ENCODE measurements at places on chromosomes 7 and 10.

DNA sequence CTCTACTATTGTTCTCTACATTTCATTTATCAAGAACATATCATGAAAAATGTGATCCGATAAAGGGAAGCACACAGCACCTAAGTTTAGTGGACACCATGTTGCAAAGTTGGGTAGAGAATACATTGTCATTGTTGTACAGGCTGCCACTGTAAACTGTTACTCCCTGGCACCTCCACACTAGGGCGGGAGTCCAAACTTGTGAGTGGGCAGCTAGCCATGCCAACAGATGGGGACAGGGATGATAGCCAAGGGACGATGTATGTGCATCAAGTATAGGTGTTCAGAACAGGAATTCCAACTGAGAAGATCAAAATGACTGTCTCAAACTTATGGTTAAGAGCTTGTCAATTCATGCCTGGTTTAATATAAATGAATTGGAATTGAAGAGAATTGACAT, 31.1 kb upstream of the COMMD3 start:
- no peak for DNase-seq

DNA sequence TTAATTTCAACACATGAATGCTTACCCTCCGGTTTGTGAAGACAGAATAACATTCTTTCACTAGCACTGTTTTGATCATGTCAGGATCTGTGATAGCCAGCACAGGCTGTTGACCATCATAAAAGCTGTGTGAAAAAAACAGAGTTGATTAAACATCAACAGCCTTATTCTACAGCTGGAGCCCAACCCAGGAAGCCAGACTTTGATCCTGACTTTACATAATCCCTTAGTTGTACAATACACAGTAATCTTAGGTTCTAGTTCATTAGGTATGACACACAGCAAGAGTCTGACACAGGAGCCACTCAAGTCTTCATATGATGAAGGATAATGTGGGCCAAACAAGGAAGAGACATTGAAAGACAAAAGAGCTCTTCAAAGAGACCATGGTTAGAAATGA, 11.4 kb downstream of the CYP3A4 start:
- no peak for DNase-seq

DNA sequence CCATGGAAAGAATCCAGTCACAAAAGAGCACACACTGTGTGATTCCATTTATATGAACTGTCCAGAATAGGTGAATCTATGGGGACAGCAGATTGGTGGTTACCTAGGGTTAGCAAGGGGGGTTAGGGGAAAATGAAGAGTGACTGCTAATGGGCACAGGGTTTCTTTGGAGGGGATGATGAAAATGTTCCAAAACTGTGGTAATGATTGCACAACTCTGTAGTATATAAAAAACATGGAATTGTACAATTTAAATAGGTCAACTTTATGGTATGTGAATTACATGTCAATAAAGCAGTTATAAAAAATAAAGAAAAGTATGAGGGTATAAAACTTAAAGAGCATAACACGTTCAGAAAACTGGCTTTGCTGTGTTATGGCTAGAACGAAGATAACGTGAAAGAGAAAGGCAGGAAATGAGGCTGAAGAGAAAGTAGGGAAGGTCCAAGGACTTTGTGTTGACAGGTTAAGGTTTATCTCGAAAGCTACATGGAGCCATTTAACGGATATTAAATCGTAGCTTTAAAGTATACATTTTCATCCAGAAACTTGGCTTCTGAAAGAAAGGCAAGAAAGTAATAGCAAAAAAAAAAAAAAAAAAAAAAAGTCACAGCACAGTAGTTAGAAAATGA, 26.4 kb upstream of the MSS51 start:
- DNase-seq, result peak; percentile 11

DNA sequence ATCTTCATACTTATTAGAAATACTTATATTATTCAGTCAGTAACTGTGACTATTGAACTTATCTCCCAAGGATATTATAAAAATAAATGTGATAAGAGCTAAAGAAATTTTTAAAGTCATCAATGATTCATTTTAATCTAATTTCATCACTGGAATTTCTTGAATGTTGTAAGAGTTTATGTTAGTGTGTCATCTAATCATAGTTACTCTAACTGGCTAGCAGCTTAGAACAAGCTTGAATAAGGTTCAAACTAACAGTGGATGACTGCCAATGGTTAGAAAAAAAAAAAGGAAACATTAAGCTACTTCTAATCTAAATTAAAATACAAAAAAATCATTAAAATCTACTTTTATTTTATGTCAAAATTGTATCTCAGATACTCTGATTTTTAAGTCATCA, 1066.3 kb downstream of the CNTNAP2 start:
- DNase-seq, result peak; percentile 61

GRCh38 chr10:76106611-76107010, 675.2 kb downstream of the LRMDA start:
- no peak for DNase-seq

DNA sequence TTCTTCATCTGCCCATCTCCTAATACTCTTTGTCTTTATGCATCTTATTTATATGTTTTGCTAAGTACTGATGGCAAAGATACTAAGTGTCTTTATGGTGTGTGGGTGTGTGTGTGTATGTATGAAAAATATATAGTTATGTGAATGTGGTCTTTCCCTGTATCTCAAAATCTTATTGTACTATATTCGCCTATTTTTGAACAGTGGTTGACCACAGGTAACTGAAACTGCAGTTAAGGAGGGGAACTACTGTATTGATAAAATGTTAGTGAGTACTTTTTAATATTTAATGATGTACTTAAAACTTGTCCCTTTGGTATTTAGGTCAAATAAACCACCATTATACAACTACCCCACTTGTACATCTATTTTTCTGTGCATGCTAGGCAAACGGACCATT, 85.9 kb downstream of the ADD3 start:
- DNase-seq, result no peak

DNA sequence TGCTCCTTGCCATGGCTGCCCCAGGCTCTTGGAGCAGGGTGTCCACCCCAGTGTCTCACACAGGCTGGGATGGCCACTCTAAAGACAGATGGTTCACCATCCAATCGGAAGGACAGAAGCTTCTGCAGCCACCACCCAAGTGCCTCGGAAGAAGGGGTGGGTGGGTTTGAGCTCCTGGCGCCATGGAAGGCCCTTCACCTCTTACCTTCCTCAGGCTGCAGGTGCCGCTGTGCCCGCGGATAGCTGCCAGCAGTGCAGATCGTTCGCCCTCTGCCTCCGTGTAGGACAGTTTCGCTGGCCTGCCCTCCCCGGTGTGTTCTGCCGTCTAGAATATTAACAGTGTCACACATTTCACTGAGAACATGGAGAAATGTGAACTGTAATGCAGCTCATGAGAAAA, 243.6 kb upstream of the GRB10 start:
- no peak for DNase-seq

DNA sequence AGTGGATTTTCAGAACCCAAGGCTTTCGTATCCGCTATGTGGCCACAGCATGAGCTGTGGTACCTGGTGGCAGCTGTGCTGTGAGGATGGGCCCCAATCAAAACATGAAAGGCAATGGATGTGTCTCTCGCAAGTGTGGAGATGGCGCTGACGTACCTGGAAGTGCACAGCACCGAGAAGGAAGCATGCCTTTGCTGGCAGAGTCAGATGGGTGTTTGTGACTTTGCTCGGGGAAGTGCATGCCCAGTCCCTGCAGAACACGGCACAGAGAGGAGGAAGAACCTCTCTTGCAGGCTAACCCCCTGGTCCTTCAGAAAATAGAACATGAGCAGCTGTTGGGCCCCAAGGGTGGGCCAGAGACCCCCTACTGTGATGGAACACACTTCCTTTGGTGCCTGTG, 654.1 kb upstream of the ZWINT start:
- no peak for DNase-seq

DNA sequence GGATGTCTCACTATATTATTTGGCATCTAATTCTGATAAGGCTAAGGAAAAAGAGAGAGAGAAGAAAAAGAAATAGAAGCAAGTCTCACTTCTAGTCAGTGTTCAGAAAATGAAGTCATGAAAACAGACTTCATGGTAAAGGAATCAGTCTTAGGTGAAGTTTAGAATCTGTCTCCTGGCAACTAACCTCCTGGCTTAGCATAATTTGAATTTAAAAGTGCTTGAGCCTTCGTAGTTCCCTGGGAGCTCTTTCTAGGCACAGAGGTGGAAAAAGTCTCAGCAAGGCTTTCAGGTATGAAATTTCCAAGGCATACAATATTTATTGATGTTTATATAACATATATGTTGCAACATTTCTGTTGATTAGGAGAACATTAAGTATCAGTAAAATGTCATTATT, 10.4 kb downstream of the CHRM2 start:
- DNase-seq, result no peak

DNA sequence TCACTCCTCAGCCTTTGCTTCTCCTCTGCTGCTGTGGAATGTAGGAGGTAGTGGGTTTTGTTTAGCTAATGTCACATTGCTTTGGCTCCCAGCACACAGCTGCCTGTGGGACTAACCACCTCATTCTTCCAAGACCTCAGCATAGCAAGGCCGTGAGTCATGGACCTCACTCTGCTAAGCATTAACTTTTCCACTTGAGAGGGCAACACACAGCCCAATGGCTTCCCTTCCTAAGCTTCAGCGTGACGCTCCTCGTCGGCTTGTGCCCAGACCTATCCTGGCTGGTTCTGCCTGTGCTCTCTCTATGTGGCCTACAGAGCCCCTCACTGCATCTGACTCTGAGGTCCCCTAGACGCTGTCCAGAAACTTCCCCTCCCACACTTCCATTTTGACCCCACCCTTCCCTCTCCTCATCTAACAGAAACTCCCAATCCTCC, 23.3 kb downstream of the MYOF start:
- DNase-seq, result peak; percentile 100

GRCh38 chr10:30827531-30828120, 198.1 kb upstream of the LYZL2 start:
- peak; percentile 61 for DNase-seq

DNA sequence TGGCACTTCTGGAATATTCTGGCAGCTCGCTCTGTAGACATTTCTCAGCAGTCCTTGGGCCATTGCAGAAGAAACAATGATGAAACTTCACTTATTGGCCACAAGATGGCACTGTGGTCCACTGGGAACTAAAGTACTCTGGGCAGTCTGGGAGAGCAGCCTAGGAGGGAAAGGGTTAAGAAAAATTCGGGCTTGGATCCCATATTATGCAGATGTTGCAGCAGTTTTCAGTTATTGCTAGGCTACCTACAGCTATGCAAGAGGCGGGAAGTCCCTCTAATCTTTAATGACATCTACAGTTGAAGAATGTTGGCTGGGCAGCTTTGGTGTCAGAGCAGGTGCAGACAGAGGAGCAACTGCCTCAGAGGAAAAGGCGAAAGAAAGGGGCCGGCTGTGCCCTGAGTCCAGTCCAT, 201.7 kb upstream of the PRSS58 start:
- peak; percentile 90 for DNase-seq

DNA sequence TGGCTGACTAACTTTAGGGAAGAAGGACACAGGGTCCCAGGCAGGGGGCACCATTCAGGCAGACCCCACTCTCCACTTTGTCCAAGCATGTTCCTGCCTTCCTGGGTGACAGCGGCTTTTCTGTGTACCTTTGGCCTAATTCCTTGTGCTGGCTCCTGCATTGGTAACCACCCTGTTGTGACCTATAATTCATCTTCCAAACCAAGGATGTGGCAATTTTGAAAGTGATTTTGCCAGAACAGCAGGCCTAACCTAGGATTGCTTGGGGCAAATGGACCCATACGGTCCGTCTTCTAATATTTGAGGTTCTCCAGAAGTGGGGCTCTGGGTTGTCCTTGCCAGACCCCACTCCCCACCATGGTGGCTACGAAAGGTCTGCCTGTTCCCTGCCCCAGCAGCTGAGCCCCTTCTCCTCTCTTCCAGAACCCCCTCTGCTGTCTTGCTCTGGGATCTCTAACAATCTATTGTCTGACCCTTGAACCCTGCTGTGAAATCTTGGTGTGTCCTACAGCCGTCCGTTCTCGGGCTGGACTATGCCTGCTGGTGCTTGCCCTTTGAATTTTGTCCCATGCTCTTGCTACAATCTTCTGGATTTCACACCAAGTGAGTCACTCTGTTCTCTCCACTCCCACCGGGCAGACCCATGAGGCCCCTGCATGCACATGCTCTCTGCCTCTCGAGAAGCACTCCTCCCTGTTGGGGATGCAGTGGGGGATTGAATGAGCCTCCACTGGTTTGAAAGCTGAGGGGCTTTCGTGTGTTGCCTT, 316.0 kb downstream of the CXCL12 start:
- no peak for DNase-seq

DNA sequence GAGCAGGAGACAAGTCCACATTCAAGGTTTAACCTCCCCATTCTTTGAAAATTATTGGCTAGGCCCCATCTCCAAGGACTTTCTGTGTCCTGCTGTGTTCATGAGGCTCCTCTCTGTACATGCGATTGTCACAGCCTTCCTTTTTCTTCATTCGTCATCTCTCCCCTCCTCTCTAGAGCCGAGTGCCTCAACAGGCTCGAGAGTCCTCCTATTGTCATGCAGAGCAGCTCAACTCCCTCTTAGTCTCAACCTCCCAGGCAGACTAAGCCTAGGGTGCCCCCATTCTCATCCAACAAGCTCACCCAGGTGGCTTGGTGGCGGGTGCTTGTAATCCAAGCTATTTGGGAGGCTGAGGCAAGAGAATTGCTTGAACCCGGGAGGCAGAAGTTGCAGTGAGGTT, 35.1 kb upstream of the SAMD8 start:
- DNase-seq, result no peak

GRCh38 chr7:53743697-53744402, 708.4 kb downstream of the POM121L12 start:
- no peak for DNase-seq

DNA sequence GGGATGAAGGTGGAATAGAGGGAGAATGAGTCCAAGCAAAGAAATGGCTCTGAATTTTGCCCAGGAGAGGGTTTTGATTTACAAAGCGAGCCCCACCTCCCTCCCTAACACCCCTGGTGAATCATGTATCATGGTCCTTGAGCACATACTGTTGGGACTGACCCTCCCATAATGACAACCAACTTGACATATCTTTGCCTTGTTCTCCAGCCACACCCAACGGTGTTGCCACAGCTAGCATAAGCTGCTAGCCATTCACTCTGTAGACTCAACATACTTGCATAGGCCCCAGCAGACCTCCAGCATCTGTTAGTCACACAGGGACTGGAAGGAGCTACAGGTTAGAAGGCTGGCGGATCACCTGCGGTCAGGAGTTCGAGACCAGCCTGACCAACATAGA, 538.5 kb downstream of the KCNMA1 start:
- no peak for DNase-seq

DNA sequence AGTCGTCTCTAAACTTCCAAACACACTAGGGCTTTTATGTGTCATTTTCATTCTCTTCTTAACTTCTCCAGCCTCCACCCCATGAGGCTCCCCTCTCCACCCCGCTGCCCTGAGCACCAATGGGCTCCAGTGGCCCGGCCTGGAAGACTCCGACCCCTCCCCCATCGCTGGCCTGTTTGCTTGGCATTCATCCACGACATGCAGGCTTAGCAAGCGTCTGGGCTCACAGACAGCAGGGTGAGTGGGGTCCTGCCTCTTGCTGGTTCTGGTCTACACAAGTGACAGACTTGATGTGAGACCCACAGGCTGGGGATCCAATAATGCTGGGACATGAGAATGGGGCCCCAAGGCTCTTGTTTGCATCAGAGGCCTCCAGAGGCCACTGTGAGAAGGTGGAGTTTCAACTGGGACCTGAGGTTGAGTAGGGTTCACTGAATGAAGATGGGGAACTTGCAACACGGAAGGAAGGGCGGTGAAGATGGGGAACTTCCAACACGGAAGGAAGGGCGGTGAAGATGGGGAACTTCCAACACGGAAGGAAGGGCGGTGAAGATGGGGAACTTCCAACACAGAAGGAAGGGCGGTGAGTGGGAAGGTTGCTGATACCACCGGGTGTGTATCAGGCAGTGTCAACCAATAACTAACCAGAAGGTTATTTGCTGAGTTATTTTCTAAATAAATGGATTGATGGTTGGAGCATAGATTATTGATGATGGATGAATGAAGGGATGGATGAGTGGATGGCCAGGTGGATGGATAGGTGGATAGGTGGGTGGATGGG, 14.0 kb downstream of the KNDC1 start:
- no peak for DNase-seq

Measured in fibroblast of skin of right biceps (primary cell).